SK-MEL-5 (cell line): ENCODE measurements at places on chromosomes 11 and 22. TPM values are rescaled to one million over a fixed set of nuclear protein-coding genes. Genes with fewer than 3 reads are reported as not detected.

Gene C22orf42
- not detected in 2 replicates for total RNA-seq

Gene TYMP
- 1.5 and 1.8 TPM in 2 replicates for total RNA-seq

Gene ABTB2
- total RNA-seq, result 3.3 and 4.2 TPM in 2 replicates

- no peak for DNase-seq
These were observed 520.2 kb downstream of the BRD1 start for GRCh38 chr22:49307481-49307830.

GRCh38 chr22:37048133-37048532 is 3.4 kb upstream of the KCTD17 start:
- DNase-seq, result no peak

DNA sequence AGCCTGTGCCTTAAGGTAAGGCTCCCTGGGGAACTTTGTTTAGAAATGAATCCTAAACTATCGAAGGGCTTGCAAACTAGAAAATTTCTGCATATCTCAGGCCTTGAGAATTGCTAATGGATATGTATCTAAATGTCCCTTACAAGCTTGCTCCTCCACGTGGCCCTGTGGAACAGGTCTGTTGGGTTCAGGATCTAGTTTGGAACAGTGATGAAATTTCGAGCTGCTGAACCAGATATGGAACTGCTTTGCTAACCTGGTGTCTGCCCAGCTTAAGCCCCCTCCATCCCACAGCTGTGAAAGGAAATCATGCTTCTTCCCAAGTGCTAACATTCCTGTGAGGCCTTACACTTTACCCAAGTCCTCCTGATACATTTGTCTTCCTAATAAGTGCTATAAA is 11.6 kb downstream of the SREBF2 start:
- DNase-seq, result no peak

DNA sequence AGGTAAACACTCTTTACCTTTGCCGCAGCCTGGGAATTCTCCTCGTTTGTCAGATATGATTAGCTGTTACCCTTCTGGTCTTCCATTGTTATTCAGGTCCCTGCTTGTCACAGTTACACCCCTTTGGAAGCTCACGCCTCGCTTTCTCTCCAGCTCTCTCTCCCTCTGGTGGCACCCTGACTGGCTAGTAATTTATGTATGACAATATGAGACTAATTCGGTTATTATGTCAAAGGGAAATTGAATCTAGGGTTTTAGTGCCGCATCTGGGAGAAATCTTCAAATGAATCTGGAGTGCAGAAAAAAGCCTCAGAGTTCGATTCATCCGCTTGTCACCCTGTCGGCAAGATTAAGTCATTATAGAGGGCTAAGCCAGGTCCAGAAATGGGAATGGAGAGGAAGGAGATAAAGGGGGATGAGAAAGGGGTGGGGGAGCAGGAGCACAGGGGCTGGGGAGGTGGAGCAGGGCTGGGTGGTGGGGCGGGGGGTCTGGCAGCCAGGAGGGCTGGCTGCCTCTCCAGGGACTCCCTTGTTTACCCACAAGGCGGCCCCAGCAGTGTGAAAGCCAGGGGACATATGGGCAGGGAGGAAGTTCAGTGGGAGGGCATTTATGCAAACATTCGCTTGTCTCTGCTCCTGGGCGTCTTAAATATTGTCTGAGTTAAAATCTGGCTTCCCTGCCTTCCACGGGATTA is 179.0 kb upstream of the NECTIN1 start:
- no peak for DNase-seq

Gene RASGRP2
- 0.19 TPM in 1 of 2 replicates, not detected in the other for total RNA-seq

GRCh38 chr11:119481021-119481666 is 58.2 kb upstream of the THY1 start:
- peak; percentile 73 for DNase-seq

DNA sequence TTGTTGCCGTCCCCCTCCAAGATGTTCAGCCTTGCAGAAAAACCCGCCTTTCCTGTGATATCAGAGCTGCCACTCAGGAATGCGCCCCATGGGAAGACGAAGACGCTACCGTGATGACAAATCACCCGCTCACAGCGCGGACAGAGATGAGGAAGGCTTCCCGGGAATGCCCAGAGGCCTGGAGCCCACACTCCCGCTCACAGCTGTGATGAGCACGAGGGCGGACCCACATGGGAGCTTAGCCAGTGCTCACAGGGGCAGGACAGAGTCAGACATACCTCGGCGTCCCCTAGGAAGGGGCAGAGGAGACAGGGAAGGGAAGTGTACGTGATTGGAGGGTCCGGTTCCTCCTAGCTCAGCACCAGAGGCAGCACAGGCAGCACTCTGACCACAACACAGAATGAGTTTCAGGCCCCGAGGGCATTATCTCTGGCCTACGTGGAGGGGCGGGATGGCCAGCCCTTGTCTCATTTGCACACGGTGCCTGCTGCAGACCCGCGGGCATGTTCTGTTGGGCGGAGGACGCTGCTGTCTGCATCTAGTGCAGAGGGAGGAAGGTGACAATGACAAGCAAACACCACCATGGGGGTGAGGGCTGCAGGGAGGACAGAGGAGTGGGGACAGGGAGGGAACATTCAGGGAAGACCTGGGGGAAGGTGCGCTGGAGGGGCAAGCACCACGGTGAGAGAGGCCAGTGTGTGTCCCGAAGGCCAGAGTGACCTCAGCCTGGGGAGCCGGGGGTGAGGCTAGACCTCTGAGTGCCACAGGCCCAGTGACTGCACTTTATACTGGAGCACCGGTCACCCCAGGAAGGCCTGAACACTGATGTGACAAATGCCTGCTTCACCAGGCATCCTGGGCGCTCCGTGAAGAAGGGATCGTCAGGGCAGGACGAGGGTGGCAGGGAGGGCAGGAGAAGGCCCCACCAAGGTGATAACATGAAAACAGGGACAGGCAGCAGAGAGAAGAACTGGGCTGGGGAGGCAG is 79.6 kb downstream of the CELSR1 start:
- no peak for DNase-seq

Gene SPI1
- not detected in 2 replicates for total RNA-seq

GRCh38 chr11:34165786-34166555 is 60.5 kb downstream of the NAT10 start:
- DNase-seq, result no peak

- no peak for DNase-seq
These were observed 8.5 kb downstream of the PHOX2A start for GRCh38 chr11:72235351-72236057.

GRCh38 chr11:66242095-66242765 is 26.2 kb upstream of the RAB1B start:
- DNase-seq, result no peak

- DNase-seq, result no peak
These were observed 87.6 kb upstream of the APOA1 start for GRCh38 chr11:116925050-116925449.

GRCh38 chr11:6431861-6432260 is 8.9 kb downstream of the HPX start:
- no peak for DNase-seq

- DNase-seq, result no peak
These were observed 12.3 kb downstream of the TNRC6B start for GRCh38 chr22:40189997-40190396.

DNA sequence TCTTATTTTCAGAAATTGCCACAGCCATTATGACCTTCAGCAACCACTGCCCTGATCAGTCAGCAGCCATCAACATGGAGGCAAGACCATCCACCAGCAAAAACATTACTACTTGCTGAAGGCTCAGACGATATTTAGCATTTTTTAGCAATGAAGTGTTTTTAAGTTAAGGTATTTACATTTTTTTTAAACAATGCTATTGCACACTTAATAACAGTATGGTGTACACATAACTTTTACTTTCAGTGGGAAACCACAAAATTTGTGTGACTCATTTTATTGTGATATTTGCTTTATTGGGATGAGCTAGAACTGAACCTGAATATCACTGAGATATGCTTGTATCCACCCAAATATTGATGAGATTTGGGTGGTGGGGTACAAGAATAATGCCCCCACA is 110.9 kb downstream of the TSPAN18 start:
- no peak for DNase-seq

DNA sequence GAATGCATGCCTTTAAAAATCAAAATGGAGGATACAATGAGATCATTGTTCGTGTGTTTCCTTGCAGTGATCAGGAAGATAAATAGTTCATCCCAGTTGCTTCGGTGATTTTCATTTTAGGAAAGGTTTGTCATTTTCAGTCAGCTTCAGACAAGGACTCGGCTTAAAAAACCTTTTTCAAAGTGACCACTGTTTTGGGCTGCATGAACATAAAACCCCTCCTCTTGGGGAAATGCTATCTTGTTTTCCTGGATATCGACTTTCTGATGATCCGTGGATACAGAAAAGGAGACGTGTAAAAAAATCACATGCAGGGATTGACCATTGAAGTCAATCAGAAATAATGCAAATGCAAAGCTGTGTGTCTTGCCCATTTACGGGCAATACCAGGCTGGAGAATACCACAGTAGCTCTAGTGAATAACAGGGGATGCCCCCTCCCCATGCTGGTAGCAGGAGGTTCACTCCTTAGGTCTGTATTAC is 146.8 kb downstream of the MAML2 start:
- DNase-seq, result peak; percentile 46

GRCh38 chr11:118908901-118909618 is 16.7 kb downstream of the BCL9L start:
- peak; percentile 73 for DNase-seq

GRCh38 chr11:64321533-64321932 is 3.6 kb downstream of the PRDX5 start:
- no peak for DNase-seq

- DNase-seq, result no peak
These were observed 64.0 kb downstream of the PARVA start for GRCh38 chr11:12441231-12441861.

Gene DLG2
- not detected in 2 replicates for total RNA-seq

Gene APOL4
- not detected in 2 replicates for total RNA-seq

Gene CLP1
- total RNA-seq, result 17.8 and 19.2 TPM in 2 replicates

- no peak for DNase-seq
These were observed 18.1 kb upstream of the GNB1L start for GRCh38 chr22:19872779-19873137.

Gene RTN3
- total RNA-seq, result 31.6 and 36.4 TPM in 2 replicates

Gene PIK3IP1
- total RNA-seq, result 2.3 and 2.7 TPM in 2 replicates

Gene HINFP
- 8.8 and 9.4 TPM in 2 replicates for total RNA-seq

DNA sequence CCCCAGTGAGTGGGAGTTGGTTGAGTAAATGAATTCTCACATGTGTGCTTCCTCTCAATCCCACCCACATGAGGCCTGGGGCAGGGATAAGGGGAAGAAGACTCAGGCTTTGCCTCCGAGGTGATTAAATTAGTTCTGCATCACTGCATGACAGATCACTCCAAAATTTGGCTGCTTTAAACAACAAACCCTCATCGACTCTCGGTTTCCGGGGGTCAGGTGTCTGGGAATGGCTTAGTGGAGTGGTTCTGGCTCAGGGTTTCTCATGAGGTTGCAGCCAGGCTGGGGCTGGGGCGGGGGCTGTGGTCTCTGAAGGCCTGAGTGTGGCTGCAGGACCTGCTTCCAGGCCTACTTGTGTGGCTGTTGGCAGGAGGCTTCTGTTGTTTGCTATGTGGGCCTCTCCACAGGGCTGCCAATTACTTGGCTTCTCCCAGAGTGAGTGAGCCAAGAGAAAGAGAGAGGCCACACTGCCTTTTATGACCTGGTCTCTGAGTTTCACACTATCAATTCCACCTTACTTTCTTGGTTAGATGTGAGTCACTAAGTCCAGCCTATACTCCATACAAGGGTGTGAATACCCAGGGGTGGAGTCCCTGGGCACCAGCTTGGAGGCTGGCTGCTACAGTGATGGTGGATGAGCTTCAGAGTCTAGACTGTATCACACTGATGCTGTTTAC is 15.9 kb downstream of the MOGAT2 start:
- DNase-seq, result no peak

Gene FZD4
- 1.9 and 2.5 TPM in 2 replicates for total RNA-seq

- DNase-seq, result no peak
These were observed 18.2 kb downstream of the KCNQ1OT1 start for GRCh38 chr11:2681408-2682145.

Gene HTR3A
- not detected in 2 replicates for total RNA-seq

Gene GAS2
- 8.5 and 9.1 TPM in 2 replicates for total RNA-seq

Gene TRPC6
- total RNA-seq, result not detected in 2 replicates

Gene BATF2
- 0.43 and 0.45 TPM in 2 replicates for total RNA-seq

Gene OR6T1
- total RNA-seq, result not detected in 2 replicates

DNA sequence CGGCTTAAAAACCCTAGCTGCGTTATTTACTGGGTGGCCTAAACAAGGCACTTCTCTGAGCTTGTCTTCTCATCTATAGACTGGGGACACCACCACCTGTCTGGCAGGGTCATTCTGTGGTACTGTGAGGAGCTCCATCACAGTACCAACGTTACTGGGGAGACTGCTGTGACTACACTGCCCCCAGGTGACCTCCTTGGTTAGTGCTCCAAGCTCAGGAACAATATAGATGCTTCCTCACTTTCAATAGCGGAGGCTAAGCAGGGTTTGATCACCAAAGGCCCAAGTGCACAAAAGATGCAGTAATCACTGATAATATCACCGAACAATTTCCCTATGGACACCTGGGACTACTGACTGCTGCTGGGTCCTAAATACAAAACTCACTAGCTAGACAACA is 18.8 kb downstream of the PRPF19 start:
- DNase-seq, result peak; percentile 62

DNA sequence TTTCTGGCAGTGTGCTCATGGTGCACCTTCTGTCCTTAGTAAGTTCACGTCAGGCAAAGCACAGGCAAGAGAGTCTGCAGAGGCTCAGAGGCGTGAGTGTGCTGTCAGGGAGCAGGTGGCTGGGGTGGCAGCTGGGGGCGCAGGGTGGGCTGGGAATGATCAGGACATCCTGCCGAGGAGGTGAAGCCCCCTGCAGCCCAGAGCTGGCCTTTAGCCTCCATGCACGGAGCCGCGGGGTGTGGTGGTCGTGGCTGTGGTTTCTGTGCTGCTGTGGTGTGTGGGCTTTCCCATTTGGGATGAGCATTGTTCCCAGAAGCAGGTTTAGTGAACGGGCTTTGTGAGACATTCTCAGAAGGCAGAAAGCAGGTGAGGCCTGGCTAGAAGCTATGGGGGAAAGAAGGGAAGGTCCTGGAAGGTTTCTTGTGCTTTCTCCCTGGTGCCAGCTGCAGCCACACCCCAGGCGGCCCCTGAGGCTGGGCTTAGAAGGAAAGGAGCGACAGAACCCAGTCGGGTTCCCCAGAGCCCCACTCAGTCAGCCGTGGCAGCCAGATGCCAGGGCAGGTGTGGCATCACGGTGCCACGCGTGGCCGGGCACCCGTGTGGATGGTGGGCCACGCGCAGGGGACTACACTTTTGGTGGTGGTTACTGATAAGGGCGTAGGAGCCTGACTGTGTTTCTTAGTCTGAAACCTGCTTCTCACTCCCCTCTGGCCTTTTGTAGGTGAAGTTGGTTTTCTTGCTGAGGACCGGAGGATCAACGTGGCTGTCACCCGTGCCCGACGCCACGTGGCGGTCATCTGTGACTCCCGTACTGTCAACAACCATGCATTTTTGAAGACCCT is 32.0 kb downstream of the IGHMBP2 start:
- no peak for DNase-seq

GRCh38 chr11:113904379-113905101 is at the start of gene HTR3B:
Gene HTR3B, plus strand, starts transcription at chr11:113904796. Its CDS starts 138 bp downstream, at chr11:113904934.
- DNase-seq, result no peak

Gene AGBL2
- 1.5 and 4.3 TPM in 2 replicates for total RNA-seq

- no peak for DNase-seq
These were observed 7.3 kb downstream of the KCNJ11 start for GRCh38 chr11:17381156-17381555.

Gene KRTAP5-8
- 0.26 TPM in 1 of 2 replicates, not detected in the other for total RNA-seq

Gene SMC1B
- 0.16 and 0.19 TPM in 2 replicates for total RNA-seq
